ENCODE measurements at places on chromosomes 3 and 15.

GRCh38 chr3:4751029-4751501 is 228.2 kb upstream of the BHLHE40 start:
- no peak for DNase-seq

DNA sequence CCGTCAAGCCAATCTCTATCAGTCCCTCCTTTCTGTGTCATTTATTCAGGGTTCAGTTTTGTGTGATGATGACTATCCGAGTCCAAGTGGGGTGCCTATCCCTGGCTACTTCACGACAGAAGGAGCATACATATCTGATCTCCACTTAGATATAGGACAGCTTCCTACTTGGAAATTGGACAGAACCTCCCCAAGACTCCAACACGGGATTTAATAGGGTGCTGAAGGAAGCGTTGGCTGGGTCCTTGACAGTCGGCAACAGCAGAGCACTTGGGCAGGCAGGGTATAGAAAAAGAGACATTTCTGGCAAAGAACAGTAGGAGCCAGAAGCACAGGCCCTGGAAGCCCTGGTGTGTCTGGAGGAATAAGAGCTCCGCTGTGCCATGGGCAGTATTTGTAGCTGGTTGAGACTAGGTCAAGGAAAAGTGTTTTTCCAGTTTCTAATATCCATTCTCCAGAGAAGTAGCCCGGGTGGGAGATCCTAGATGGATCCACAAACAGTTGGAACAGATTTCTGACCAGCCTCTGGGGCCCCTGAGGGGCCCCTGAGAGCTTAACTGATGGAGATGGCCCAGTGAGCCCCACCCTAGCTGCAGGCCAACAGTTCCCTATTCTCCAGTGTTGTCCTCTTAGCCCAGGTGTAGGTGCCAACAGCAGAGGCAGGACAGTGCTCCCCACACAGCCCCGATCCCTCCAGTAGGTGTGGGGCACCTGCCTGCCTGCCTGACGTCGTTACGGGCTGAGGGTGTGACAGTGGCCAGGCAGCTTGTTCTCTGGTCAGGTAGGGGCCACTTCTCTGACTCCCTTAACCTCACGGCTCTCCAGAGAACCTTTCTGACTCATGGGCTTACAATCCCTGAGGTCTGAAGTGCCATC is 130.8 kb downstream of the CHCHD6 start:
- DNase-seq, result no peak

DNA sequence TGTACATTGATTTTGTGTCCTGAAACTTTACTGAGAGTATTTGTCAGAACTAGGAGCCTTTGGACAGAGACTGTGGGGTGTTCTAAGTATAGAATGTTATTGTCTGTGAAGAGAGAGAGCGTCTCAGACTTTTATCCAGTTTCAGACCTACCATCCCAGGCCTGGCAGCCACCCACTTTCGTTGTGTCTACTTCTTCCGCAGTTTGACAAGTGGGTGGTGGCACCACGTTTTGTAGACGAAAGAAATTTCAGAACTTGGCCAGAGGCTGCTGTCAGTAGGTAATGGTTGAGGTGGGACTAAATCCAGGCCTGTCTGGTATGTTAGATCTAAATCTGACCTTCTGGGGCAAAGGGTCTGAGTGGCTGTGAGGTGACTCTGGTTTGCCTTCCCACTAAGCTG is 13.4 kb upstream of the TRAK1 start:
- no peak for DNase-seq

DNA sequence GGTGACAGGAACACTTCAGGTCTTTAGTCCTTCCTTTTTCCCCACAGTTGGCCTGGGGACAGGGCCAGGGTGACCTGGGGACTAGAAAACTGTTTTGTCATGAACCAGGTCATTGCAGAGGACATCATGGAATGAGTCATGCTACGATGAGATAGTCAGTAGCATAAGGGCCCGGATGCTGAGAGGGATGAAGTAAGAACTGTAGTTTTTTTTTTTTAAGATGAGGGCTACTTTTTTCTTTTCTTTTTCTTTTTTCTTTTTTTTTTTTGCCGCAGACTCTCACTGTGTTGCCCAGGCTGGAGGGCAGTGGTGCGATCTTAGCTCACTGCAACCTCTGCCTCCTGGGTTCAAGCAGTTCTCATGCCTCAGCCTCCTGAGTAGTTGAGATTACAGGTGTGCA is 8.0 kb downstream of the MAP2K5 start:
- no peak for DNase-seq

GRCh38 chr15:64695561-64695992 is 79.8 kb downstream of the RBPMS2 start:
- no peak for DNase-seq

DNA sequence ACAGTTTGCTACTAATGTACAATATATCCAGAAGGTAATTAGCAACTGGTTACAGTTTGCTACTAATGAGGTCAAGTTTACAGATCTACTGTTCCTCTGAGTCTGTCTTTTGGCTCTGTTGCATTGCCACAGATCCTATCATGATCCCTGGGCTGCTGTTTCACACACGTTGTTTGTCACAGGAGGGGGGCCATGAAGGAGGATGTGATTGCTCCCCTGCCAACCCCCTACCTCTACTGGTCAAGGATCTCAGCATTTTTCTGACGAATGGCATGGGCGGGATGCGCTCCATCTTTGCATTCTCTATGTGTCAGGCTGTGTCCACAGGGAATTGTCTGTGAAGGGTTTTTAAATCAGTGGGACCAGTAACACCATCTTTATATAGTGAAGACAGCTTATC is 91.9 kb downstream of the CHL1 start:
- no peak for DNase-seq

DNA sequence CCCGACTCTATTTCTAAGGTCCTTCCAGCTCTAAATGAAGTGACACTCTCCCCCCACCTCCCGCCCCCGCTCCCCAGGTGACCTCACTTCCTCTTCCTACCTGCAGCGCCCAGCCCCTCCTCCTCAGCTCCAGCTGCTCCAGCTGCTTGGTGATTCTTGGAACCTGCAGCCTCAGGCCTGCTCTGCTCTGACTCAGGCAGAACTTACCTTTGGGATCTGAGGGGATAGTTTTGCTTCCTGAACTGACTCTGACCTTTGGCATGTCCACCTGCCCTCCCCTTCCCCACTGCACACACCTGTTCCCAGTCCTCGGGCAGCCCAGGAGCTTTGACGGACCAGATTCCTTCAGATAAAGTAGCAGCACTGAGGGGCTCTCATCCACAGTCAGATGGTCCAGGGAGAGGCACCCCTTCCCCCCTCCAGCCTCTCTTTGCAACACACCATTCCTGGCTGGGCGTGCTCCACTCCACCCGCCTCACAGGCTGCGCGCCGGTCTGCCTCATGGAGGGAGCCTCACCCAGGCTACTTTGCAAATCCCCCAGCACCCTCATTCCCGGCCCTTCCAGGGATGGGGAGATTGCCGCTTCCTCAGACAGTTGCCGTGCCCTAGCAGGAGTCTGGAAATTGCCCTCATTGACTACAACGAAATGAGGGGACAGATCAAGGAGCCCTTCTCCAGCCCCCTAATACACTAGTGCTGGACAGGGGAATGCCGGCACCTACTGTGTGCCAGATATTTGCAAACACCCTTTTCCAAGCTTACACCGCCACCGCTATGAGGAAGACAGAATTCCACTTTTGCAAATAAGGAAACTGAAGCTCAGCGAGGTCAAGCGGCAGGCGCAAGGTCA is 692 bp upstream of the C15orf39 start:
- peak; percentile 36 for DNase-seq

GRCh38 chr15:64681424-64682024 is 93.9 kb downstream of the RBPMS2 start:
- no peak for DNase-seq

GRCh38 chr15:70608144-70608543 is 155.2 kb downstream of the UACA start:
- DNase-seq, result no peak

DNA sequence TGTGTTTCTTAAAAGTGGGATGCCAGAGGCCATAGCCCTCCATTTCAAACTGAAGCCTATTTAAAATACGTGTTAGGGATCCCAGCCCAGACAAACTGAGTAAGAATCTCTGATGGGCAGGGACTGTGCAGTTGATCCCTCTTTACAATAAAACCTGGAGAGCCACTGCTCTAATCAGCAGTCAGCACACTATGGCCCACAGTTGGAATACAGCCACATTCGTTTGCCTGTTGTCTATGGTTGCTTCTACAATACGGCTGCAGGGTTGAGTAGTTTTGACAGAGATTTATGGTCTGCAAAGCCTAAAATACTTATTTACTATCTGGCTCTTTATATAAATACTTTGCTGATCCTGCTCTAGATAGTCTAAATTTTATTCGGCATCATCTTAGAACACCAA is 32.4 kb downstream of the TJP1 start:
- no peak for DNase-seq

GRCh38 chr3:164452707-164453106 is 625.6 kb downstream of the SI start:
- no peak for DNase-seq

- DNase-seq, result peak; percentile 13
These were observed 72.9 kb downstream of the CLASP2 start for GRCh38 chr3:33645060-33645647.

- no peak for DNase-seq
These were observed 66.8 kb upstream of the HACD2 start for GRCh38 chr3:123651449-123652341.

GRCh38 chr3:169181666-169182065 is 481.8 kb downstream of the MECOM start:
- DNase-seq, result no peak

GRCh38 chr3:126399351-126399735 is 4.6 kb downstream of the CFAP100 start:
- DNase-seq, result no peak

- no peak for DNase-seq
These were observed 21.6 kb downstream of the SHOX2 start for GRCh38 chr3:158084651-158085050.

DNA sequence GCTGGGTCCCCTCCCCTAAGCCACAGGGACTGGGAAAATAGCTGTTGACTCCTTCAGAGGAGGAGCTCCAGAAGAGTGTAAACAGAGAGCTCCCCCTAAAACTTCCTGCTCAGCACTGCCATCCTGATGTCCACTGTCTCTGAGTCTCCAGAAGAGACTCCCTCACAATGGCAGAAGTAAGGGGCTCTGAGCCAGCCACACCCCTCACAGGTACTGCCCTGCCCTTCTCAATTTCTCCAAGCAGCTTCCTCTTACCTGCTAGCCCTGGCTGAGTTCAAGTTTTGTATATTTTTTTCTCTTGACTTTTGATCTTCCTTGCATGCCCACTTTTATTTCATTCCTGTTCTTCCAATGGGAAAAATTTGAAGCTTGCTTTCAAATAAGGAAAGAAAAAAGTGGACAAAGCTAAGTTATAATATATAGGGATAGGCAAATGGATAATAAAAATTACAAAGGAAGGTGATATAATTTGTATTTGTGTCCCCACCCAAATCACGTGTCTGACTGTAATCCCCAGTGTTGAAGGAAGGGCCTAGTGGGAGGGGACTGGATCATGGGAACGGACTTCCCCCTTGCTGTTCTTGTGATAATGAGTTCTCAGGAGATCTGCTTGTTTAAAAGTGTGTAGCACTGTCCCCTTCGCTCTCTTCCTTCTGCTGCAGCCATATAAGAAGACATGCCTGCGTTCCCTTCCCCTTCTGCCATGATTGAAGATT is 442.2 kb upstream of the WNT5A start:
- DNase-seq, result no peak

DNA sequence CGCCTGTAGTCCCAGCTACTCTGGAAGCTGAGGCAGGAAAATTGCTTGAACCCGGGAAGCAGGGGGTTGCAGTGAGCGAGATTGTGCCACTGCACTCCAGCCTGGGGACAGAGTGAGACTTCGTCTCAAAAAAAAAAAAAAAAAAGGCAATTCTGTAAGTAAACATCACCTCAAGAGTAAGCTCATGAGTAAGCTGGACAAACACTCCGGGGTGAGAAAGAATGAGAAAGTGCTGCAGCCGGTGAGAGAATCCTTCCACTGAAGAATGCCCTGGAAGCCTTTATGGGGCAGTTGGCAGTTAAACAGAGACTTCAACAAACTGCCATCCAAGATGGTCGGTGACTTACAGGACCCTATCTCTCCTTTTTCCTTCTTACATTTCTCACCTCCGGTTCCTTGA is 47.5 kb downstream of the FEZF2 start:
- no peak for DNase-seq

- DNase-seq, result no peak
These were observed 26.7 kb downstream of the SLCO2A1 start for GRCh38 chr3:134003066-134003465.

DNA sequence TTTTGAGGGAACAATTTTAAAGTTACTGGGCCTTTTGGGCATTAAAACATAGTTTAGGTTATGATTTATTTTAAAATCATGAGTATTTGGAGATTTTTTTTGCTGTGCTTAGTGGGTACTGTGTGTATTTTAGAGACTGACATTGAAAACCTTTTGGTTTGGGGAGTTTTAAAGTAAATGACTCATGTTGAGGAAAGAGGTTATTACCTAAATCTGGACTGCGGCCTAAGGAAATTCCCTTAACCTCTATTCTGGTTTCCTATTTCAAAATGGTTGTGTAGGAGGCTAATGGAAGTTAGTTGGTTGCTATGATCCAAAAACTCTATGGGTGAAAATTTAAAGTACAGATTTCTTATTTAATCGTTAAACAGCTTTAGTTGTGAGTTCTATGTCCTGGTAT is 57.3 kb upstream of the DPH6 start:
- DNase-seq, result no peak

GRCh38 chr3:161559177-161559998 is 62.8 kb downstream of the OTOL1 start:
- no peak for DNase-seq

DNA sequence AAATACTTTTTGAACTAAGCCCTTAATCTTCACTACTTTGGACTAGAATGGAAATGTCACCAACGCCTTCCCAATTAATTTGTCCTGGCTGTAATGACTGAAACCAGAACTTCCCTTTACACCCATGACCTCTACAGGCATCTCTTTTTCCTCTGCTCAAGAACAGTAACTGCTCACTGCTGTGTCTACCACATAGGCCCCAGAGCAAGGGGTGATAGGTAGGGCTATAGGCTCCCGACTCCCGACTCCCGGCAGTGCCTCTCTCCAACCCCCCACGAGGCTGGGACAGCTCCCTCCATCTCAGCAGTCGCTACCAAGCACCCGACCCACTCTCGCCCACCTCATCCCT is 384 bp upstream of the LEKR1 start:
- no peak for DNase-seq
